Lung (tissue), 17 donors: ENCODE measurements at places on chromosomes 12 and 14. TPM values are rescaled to one million over a fixed set of nuclear protein-coding genes. Genes with fewer than 3 reads are reported as not detected.

GRCh38 chr12:109346920-109347319, 780 bp upstream of the MYO1H start:
- H3K27ac ChIP-seq = no peak overlapping the region
- no peak for DNase-seq
- no peak overlapping the region for H3K4me3 ChIP-seq

DNA sequence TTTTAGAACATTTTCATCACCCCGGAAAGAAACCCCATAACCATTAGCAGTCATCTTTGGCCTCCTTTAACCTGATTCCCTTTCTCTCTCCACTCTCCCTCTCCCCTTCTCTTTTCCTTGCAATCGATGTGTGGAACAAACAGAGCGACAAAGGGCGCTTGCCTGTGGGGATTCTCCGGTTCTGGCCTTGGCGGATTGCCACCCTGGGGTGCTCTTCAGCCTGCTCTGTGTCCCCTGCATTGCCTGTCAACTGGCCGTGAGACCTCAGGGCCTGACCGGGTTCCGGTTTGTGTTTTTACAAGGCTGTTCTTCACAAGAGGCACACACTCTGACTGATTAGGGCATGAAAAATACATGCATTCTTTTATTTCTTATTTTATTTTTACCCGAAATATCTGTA, 27.8 kb downstream of the LRTM2 start:
- H3K4me3 ChIP-seq = no peak overlapping the region
- H3K36me3 ChIP-seq = no peaks in the 10 kb centered on the region
- H3K27ac ChIP-seq = no peak overlapping the region
- DNase-seq = no peak
- no peaks in the 10 kb centered on the region for H3K4me1 ChIP-seq

GRCh38 chr12:110281549-110282299, 677 bp downstream of the ATP2A2 start:
- no peaks in the 10 kb centered on the region for H3K27me3 ChIP-seq
- peak; percentile 39 for DNase-seq
- H3K4me1 ChIP-seq = no peaks in the 10 kb centered on the region
- H3K4me3 ChIP-seq = peak overlapping the region; percentile 85

- H3K4me1 ChIP-seq = no peaks in the 10 kb centered on the region
- DNase-seq = no peak
- H3K27ac ChIP-seq = no peak overlapping the region
These were observed 348.8 kb upstream of the FKBP4 start for GRCh38 chr12:2445968-2446367.

GRCh38 chr12:9943240-9943639, 11.1 kb upstream of the CLEC2A start:
- H3K36me3 ChIP-seq = no peaks in the 10 kb centered on the region
- peaks cover 2% of the 10 kb centered on the region for H3K27me3 ChIP-seq
- DNase-seq = no peak
- H3K4me1 ChIP-seq = no peaks in the 10 kb centered on the region
- no peak overlapping the region for H3K4me3 ChIP-seq

GRCh38 chr12:12035229-12035628, 35.5 kb upstream of the BCL2L14 start:
- no peak overlapping the region for H3K27ac ChIP-seq
- no peak for DNase-seq
- H3K36me3 ChIP-seq = no peaks in the 10 kb centered on the region
- H3K4me3 ChIP-seq = no peak overlapping the region

DNA sequence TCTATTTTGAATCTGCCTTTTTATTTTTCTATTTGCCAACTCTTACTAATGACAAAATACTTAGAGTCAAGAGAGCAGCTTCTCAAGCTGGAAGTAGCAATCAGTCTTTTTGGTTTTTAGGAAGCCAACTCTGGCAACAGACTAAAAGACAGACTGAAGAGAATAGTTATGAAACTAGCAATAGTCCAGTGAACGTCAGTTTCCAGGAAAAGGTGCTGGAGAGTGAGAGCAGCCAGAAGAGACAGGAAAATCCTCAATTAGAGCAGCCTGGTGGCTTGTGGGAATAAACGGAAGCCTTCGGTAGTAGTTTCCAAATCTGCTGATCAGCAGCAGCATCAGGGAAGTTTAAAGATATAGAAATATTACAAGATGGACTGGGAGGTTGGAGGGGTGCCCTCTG, 27.1 kb downstream of the ATG14 start:
- H3K36me3 ChIP-seq = peaks cover 28% of the 10 kb centered on the region
- no peak overlapping the region for H3K4me3 ChIP-seq
- DNase-seq = no peak
- peak overlapping the region; percentile 21 for H3K27ac ChIP-seq
- H3K4me1 ChIP-seq = no peaks in the 10 kb centered on the region
- no peaks in the 10 kb centered on the region for H3K27me3 ChIP-seq

The PTPN21 gene
- 39.3 TPM for total RNA-seq

The CLEC2B gene
- 70.1 TPM for total RNA-seq
